ENCODE measurements at places on chromosomes 5 and 9.

- DNase-seq = no peak
Measured at GRCh38 chr5:44267909-44268308, 121.3 kb downstream of the FGF10 start.

GRCh38 chr5:151068433-151069197 is 12.2 kb downstream of the TNIP1 start:
- no peak for DNase-seq

DNA sequence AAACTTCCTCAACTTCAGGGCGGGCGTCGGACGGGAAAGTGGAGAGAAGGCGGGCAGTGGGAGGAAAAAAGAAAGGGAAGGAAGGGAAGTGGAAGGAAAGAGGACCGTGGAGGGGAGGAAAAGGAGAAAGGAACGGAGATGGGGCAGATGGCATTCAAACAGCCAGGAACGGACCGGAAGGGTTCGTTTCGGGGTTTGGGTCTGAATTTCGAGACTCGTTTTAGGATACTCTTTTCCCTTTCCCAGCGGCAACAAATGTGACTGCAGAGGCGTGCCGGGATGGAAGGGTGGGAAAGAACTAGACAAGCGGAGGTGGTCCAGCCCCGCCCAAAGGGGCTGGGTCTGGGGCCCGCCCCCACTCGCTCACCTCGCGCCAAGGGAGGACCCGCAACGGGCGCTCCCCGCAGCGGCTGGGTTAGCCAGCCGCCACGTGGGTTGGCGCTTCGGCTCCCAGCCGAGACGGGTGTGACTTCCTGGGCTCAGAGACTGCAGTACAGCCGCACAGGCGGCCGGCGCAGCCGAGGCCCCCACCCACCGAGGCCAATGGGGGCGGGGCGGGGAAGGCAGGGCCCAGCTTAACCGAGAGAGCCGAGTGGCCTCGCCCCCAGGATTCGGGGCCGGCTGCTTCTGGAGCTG is 2.7 kb downstream of the VCAN start:
- DNase-seq = peak; percentile 95

- no peak for DNase-seq
Measured at GRCh38 chr9:130522233-130522808, 57.1 kb upstream of the FUBP3 start.

- no peak for DNase-seq
Measured at GRCh38 chr9:114107286-114108001, 8.4 kb upstream of the KIF12 start.

DNA sequence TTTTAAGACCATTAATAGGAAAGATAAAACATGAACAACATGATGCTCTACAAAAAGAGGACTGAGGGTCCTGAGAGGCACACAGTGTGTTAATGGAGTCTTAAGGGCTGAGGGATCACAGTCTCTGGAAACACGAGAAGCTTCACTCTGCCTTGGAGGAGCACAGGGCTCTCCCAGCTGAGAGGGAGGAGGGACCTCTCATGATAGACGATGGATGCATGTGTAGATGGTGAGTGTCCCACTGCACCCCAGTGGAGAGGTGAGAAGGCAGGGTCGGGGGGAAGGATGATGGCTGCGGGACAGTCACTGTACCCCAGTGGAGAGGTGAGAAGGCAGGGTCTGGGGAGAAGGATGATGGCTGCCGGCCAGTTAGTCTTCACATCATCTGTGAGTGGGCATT is 613.4 kb downstream of the IRX1 start:
- DNase-seq = no peak

GRCh38 chr5:180975338-180975737 is 13.3 kb upstream of the BTNL3 start:
- DNase-seq = no peak

GRCh38 chr9:96430377-96430776 is 12.2 kb upstream of the ZNF367 start:
- DNase-seq = no peak

DNA sequence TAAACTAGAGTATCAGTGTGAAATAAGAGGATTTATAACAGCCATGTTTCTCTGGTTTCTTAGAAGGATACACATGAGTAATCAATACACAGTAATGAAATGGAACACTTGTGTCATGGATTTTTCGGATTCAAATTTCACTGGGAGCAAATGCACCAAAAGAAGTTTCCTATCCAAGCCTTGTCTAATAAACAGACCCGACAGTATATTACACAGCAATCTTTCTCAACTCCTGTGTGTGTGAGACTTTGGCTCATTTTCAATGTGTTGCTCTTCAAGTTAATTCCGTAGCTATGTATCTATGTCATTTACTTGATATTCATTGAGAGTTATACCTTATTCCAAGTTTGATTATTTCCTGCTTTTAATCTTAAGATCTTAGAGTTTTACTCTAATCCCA is 930.2 kb downstream of the MAT2B start:
- no peak for DNase-seq

DNA sequence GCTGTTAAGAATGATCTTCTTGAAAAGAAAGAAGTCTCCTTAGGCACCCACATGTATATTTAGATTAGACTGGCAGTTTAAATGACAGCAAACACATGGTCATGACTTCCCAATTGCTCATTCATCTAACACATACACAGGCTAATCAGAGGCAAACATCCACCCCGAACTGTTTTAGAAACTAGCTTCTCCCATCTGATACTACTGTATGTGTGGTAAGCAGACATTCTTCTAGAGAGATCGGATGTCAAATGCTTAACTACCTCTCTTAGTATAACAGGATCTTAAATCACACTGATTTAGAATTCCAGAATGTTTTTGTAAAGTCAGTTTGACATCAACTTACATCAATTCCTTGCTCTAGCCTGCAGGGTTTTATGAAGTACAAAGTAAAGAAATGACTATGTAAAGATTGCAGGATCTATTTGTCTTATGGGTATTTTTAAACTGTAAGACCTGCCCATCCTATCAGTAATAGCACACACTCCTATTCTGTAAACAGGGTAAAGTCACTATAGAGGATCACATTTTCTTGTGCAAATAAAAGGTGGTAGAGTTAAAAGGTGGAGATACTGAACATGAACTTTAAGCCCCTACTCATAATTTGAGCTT is 239.7 kb downstream of the MLLT3 start:
- no peak for DNase-seq

GRCh38 chr9:131278702-131279111 is 2.4 kb upstream of the FAM78A start:
- DNase-seq = no peak

- no peak for DNase-seq
Measured at GRCh38 chr5:38846379-38847011, 683 bp downstream of the OSMR start.

GRCh38 chr9:8613346-8613825 is 813.8 kb upstream of the DMAC1 start:
- DNase-seq = no peak

GRCh38 chr5:130237721-130238120 is 333.5 kb downstream of the CHSY3 start:
- DNase-seq = no peak

DNA sequence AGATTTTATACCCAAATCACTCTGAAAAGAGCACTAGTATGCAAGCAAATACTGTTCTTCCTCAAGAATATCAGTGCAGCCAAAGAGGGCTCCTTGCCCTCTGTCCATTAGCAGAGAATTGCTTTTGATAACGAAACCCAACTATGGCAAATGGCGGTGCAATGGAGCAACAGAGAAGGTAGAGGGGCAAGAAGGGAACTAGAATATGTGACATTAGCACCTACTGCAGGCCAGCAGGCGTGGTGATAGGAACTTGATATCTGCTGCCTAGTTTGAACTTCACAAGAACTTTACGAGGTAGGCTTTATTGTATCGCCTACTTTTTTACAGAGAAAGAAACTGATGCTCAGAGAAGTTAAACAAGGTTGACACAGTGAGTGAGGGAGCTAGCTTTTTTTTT is 66.1 kb downstream of the APBA1 start:
- DNase-seq = no peak

GRCh38 chr5:168882283-168882682 is 303.1 kb upstream of the PANK3 start:
- no peak for DNase-seq

GRCh38 chr9:21154018-21154608 is 12.3 kb downstream of the IFNA21 start:
- DNase-seq = no peak

DNA sequence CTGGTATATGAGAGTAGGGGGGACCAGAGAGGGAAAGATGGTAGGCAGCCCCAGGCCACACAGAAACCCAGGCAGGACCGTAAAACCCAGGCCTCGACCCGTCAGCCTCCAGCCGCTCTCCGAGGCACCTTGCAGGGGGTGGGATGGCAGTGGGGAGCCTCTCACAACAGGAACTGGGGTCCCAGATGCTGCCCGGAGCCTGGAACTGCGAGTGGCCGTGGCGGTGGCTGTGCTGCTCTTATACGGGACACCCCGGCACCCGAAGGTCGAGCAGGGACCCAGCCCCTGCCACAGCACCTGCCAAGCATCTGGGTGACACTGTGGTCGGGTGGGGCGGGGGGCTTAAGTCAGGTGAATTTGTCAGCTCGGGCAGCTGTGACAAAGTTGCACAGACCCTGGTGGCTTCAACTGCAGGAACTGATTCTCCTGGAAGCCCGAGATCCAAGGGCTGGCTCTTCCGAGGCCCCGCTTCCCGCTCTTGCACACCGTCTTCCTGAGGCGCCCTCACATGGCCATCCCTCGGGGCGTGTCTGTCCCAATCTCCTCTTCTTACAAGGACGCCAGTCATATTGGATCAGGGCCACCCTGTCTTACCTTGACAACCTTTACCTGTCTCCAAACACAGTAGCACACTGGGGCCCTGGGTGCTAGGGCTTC is 47.6 kb upstream of the EGFL7 start:
- no peak for DNase-seq

- peak; percentile 51 for DNase-seq
Measured at GRCh38 chr5:172640139-172640538, 924 bp upstream of the NEURL1B start.

DNA sequence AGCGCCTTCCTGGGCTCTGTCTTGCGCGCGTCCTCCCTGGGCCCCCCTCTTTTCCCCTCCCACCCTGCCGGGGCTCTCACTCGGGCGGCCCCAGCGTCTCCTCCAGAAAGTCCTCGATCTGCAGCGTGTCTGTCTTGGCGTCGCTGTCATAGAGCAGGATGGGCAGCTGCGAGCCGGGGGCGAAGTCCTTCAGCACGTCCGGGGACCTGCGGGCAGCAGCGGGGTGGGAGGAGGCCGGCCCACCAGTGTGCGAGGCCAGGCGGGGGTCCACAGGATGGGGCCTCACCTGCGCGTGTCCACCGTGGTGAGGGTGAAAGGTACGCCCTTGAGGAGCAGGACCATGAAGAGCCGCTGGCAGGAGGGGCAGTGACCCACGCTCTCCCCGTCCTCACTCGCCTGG is 1.0 kb downstream of the CLIC3 start:
- DNase-seq = no peak

- no peak for DNase-seq
Measured at GRCh38 chr5:10778179-10778910, 17.3 kb upstream of the DAP start.

DNA sequence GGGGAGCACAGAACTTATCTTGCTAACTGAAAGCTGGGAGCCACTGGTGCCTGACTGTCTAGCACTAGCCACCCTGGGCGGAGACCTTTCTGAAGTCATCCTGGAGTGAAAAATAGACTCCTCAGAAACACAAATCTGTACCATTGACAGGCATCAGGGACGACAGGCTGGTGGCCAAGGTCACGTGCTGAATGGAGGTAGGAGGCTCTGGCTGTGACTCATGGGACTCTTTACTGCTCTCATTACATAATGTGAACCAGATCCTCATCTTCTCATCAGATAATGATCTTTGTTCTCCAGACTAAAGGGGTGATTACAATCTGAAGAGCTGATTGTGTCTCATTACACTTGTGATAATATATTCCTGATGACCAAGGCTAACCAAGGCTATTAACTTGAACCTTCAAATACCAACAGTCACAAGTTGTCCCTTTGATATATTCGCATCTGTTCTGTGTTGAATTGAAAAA is 91.8 kb downstream of the SEMA5A start:
- no peak for DNase-seq

DNA sequence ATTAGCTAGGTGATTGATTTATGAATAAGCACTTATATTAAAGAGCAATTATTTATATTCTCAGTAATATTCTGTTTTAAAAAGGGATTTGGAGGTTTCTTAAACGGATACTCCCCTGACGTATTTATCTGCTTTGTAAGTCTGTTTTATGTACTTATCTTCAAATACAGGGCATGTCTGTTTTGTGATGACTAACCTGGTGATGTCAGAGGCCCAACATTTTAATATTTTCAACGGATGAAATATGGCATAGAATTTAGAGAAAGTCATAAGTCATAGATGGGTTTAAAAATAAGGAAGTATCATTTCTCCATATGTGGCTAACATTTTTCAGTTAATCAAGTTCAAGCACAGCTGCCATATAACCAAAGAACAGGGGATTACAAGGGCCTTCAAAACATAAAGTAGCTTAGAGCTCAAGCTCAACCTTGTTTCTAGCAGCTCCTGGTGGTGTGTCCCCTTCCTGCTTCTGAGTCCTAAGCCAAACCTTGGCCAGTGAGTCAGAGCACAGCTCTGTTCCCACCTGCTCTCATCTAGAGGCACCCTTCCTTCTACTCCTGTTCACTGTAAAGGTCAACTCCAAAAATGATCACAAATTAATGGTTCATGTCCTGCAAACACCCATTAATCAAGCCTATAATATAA is 131.4 kb downstream of the OXCT1 start:
- DNase-seq = no peak

DNA sequence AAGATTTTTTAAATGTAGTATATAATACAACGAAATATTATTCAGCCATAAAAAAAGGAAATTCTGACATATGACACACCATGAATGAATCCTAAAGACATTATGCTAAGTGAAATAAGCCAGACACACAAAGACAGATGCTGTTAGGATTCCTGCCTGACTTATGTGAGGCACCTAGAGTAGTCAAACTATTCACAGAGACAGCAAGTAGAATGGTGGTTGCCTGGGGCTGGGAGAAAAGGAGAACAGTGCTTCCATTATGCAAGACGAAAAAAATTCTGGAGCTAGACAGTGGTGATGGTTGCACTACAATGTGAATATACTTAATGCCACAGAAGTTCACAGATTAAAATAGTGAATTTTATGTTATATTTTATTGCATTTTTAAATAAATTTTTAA is 66.8 kb downstream of the SPOCK1 start:
- DNase-seq = no peak

DNA sequence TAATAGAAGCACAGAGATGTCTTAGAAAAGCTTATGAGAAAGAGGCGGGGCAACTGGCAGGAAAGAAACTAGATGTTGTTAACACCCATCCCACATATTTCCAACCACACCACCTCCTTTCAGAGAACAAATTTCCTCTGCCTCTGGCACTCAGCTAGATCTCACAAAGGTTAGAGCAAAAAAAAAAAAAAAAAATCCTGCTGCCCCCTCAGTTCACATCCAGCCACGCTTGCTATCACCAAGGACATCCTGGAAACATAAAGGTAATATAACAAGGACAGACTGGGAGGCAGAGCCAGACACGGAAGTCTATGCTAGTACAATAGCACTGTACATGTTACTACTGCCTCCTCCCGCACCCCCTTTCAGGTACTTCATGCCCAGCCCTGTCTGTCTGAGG is 238.0 kb upstream of the PTGER4 start:
- DNase-seq = no peak

DNA sequence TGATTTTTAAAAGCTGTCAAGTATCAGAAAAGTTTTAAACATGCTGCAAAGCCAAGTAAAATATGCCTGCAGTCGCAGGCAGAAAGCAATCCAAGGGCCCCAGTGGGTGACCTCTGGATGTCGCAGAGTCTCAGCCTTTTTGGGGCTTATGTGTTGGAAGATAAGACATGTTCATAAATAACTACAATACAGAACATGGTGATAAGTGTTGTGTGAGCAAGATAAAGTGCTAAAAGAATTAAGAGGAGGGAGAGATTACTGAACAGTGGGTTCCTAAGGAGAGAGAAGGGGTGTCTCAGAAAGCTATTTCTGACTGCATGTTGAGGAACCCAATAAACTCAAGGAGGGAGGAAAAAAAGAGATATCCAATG is 78.9 kb upstream of the ADRB2 start:
- no peak for DNase-seq
